ENCODE measurements at places on chromosomes 5 and 9.
A peak's percentile ranks its signal among the peaks of the same experiment; 100 is the strongest.

DNA sequence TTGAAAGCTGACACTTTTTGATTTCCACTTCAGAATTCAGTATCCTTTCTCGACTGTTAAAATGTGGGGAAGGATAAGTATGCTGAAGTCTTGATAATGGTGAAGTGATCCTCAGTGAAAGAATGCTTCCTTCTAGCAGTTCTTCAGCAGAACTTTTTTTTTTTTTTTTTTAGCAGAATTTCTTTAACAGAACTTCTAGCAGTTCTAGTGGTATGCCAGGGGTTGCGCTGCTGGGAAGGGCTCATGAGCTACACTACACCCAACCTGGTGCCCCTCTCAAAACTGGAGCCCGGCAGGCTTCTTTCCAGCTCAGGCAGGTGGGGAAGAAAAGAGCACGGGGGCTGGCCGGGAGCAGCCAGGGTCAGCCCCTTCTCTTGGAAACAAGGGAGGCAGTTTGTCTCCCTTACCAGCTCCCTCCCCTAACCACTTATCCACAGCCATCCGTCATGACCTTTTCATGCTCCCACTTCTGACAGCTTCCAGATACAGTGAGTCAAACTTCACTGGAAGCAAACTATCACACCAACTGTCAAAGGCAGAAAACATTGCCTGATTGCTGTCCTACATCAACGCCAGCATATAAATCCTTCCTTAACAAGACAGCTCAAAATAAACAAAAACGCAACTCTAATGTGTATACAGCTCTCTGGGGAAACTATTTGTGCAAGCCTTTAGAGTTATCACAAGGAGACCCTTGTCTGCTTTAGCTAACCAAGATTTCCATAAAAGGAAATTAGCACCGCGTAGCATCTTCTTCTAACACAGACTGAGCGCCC, 211.5 kb downstream of the GAPVD1 start:
- DNase-seq: no peak

- no peak for DNase-seq
These were observed 724.3 kb downstream of the PRELID2 start for GRCh38 chr5:145110834-145111233.

GRCh38 chr9:131167146-131167692, 41.8 kb downstream of the NUP214 start:
- no peak for DNase-seq

- DNase-seq: peak; percentile 11
These were observed 1.3 kb downstream of the GNG10 start for GRCh38 chr9:111662576-111663300.

GRCh38 chr5:126446498-126447224, 23.5 kb downstream of the GRAMD2B start:
- no peak for DNase-seq

- no peak for DNase-seq
These were observed 21.9 kb downstream of the CRHBP start for GRCh38 chr5:76974785-76975184.

- DNase-seq: no peak
These were observed 592.1 kb downstream of the PRELID2 start for GRCh38 chr5:145243016-145243415.

DNA sequence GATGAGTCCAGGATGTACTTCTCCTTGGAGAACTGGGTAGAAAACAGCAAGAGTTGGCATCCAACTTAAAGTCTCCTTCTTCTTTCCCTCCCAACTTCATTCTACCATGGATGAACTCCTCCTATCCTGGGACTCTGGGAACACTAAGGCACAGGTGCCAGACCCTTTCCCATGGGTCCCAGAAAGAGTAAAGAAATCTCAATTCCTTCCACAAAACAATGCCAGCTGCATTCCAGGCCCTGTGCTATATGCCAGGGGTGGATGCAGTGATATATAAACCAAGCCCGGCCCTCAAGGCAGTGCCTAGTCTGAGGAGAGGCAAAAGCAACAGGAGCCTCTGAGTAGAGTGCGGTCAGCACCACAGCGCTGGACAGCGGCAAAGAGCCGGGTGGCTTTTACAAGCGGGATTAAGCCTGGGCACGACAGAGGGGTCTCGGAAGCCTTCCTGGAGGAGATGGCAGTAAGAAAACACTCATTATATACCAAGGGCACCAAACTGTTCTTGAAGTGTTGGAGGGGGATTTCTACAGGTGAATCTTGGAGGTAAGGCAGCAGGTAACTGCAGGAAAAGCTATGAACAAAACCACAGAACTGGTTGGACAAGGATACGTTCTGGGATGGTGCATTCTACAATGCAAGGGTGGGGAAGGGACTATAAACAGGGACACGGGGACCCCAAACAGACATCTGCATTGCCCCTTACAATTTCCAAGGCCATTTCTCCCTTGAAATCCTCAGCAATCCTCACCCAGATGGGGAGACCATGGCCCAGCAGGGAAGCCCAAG, 16.4 kb upstream of the TOR2A start:
- no peak for DNase-seq

DNA sequence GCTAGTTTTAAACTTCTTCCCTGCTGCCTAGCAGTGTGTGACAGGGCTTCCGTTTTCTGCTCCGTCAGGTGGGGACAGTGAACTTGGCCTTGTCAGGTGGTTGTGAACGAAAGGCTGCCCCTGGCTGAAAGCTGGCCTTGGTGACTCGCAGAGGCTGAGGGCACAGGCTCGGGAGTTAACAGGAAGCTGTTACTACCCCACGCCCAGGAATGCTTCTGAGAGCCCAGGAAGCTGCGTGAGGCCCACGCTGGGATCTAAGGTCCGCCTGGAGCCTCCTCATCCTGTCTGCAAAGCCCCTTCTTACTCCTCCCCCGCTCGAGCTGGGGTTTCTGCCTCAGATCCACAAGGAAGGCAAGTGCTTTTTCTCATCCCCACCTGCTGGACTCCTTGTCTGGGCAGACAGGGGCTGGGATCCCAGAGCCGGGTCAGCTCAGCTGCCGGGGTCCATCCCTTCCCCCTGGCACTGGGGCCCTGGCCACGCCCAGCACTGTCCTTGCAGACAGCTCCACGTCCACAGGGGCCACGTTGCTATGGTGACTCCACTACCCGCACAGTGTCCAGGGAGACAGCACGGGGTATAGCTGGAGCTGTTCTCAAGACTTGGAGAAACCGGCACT, 124.7 kb upstream of the TBC1D2 start:
- peak; percentile 32 for DNase-seq

- DNase-seq: no peak
These were observed 9.0 kb upstream of the LRRTM2 start for GRCh38 chr5:138884094-138884493.

DNA sequence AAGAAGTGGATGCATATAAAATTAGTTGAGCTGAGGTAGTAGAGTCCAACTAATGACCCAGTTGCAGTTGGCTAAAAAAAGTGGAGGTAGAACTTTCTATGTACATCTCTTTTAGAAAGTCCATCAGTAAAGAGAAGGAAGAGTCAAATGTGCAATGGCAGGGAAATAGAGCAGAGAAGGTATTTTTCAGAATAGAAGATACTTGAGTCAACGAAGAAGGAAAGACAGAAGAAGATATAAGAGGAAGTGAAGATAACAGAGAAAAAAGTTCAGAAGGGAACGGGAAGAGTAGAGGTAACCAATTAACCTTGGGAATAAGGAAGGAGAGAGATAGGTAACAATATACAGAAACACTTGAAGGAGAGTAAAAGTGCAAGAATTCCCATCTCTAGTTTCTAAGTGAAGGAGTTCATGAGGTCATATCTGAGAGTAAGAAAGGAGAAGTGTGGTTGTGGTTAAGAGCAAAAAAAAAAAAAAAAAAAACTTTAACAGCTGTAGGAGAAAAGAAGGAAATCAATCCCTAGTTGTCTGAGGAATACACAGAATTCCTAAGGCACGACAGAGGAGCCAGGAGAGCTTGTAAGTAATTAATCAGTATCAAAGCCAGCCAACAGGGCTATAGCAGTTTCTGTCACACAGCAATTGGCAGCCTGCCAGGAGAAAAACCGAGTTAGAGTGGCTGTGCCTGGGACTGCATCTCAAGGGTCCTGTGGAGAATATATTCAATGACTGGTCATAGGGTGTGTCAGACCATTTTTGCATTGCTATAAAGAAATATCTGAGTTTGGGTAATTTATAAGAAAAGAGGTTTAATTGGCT, 61.0 kb downstream of the ARL15 start:
- DNase-seq: peak; percentile 9

- DNase-seq: no peak
These were observed 456.2 kb downstream of the RASEF start for GRCh38 chr9:82606492-82607382.

- DNase-seq: no peak
These were observed 41.9 kb downstream of the CD180 start for GRCh38 chr5:67154556-67155206.

GRCh38 chr5:127231118-127231517, 59.5 kb upstream of the MEGF10 start:
- no peak for DNase-seq

DNA sequence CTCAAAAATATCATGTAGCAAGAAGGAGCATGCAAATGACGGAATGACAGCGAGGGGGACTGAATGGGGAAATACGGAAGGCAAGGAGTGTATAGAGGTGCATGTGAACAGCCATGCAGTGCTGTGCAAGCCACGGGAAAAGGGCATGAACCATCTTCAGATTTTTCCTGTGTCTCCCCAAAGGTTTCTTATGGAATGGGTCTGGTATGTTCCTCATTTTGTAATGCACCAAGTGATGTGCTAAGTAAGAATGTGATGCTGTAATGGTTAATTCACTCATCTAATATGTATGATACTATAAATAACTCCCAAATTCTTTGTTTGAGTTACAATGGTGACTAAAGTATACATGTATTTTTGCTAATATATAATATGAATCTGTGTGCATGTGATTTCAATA, 99.0 kb upstream of the DAB2 start:
- DNase-seq: no peak

DNA sequence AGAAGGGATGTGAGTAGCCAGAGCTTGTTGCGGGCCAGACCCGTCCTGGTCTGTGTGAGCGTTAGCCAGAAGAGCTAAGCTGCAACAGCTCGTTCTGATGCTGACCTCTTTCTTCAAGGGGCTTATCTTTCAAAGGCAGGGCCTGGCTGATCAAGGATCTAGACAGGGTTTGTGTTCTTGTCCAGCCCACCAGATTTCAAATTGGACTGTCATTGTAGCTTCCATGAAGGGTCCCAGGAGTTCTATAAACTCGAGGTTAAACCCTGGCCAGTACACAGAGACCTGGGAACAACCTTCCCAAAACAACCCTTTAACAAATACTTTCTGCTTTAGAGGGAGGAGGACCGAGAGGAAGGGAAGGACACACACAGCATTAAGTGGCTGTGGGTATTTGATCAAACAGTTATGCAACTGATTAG, 153.0 kb upstream of the TUT7 start:
- DNase-seq: no peak

DNA sequence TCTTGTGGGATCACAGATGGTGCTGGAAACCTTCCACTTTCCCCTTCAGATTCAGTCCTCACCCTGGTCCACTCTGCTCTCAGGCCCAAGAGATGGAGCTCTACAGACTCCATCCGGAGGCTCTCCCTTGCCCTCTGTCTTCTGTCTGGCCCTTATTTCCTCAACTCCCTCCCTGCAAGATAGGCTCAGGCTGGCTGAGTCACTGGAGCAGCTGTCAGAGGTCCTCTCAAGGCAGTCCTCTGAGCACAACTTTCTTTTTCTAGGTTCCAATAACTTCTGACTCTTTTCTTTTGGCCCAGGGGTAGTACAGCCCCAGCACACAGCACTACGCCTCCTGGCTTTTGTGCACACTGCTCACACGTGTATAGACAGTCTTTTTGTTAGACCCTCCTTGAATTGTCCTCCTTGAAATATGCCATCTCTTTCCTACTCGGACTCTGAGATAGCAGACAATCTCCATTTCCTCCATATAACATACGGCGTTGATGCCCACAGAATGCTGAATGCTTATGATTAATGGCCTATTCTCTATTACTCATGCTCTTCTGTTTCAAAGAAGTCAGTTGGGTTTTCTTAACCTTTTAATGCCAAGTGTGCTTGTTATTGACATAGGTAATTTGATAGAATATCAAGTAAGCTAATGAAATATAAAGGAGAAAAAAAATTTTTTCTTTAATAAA, 193.1 kb downstream of the SLC12A2 start:
- DNase-seq: no peak

- no peak for DNase-seq
These were observed 163.4 kb downstream of the CAAP1 start for GRCh38 chr9:26729187-26729586.

- DNase-seq: no peak
These were observed 17.1 kb downstream of the RFX3 start for GRCh38 chr9:3508521-3509291.

GRCh38 chr9:90726215-90726614, 75.4 kb upstream of the SYK start:
- peak; percentile 14 for DNase-seq

DNA sequence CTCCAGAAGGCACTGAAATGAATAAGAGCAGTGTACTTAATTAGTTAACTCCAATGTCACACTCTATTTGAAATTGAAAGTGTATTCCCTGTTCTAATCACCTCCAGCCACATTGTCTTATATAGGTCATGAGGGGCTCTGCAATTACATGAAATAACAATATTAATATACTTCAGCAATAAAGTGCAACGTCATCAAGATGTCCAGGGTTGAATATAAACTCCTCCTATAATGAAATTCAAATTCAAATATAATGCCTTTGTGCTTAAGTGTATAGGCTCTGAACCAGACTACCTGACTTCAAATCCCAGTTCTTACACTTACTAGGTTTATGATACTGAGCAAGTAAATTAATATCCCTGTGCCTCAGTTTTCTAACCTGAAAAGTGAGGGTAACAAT, 195.6 kb upstream of the SMC2 start:
- DNase-seq: no peak

GRCh38 chr5:114319236-114319635, 42.6 kb upstream of the KCNN2 start:
- no peak for DNase-seq

- peak; percentile 60 for DNase-seq
These were observed 164.8 kb downstream of the HSD17B3 start for GRCh38 chr9:96136992-96137670.

GRCh38 chr5:127757576-127757975, 54.4 kb downstream of the CCDC192 start:
- peak; percentile 8 for DNase-seq

DNA sequence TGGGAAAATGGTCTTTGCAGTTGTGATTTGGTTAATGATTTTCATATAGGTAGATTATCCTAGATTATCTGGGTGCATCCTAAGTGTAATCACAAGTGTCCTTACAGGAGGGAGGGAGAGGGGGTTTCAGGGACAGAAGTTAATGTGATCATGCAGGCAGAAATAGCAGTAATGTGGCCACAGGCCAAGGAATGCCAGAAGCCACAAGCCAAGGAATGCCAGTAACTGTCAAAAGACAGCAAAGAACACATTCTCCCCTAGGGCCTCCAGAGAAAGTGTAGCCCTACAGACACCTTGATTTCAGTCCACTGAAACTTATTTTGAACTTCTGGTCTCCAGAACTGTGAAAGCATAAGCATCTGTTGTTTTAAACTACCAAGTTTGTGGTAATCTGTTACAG, 2074.5 kb downstream of the MAT2B start:
- no peak for DNase-seq

GRCh38 chr5:180391276-180391675, 38.1 kb upstream of the GFPT2 start:
- DNase-seq: peak; percentile 9

GRCh38 chr5:45399041-45399440, 297.1 kb downstream of the HCN1 start:
- DNase-seq: no peak

Measured in GM12891 (cell line).